ENCODE measurements at places on chromosomes 1 and 21. TPM values are rescaled to one million over a fixed set of nuclear protein-coding genes. Genes with fewer than 3 reads are reported as not detected.
A peak's percentile ranks its signal among the peaks of the same experiment; 100 is the strongest.

GRCh38 chr1:85296980-85297379, 20.5 kb upstream of the BCL10 start:
- DNase-seq = no peak
- peaks cover 31% of the 10 kb centered on the region for H3K4me1 ChIP-seq
- no peaks in the 10 kb centered on the region for H3K27me3 ChIP-seq
- H3K4me3 ChIP-seq = no peak overlapping the region

- H3K27me3 ChIP-seq = no peaks in the 10 kb centered on the region
- no peaks in the 10 kb centered on the region for H3K4me1 ChIP-seq
- DNase-seq = no peak
- H3K27ac ChIP-seq = no peak overlapping the region
- H3K36me3 ChIP-seq = no peaks in the 10 kb centered on the region
- H3K4me3 ChIP-seq = no peak overlapping the region
Measured at GRCh38 chr1:232353001-232353400, 276.9 kb downstream of the SIPA1L2 start.

GRCh38 chr1:27577504-27578188, 26.3 kb downstream of the AHDC1 start:
- no peak overlapping the region for H3K4me3 ChIP-seq
- H3K36me3 ChIP-seq = no peaks in the 10 kb centered on the region
- peaks cover 55% of the 10 kb centered on the region for H3K4me1 ChIP-seq
- H3K27me3 ChIP-seq = no peaks in the 10 kb centered on the region

DNA sequence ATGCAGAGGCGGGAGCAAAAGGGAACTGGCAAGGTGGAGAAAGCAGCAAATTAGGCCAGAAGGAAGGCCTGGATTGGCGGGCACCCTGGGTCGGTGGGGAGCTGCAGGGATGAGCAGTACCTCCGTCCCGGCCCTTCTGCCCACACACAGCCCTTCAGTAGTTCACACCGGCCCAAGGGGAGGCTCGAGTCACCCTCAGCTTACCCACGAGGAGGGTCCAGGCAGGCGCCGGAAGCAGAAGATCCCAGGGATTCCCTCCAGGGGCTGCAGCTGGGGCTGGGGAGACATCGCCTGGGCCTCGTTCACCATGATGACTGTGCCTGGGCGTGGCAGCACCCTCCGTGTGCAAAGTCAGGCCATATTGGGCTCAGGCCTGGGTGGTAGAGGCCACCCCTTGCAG, 190.0 kb downstream of the PRDM16 start:
- H3K27me3 ChIP-seq = peaks cover 19% of the 10 kb centered on the region
- no peak overlapping the region for H3K4me3 ChIP-seq
- no peaks in the 10 kb centered on the region for H3K36me3 ChIP-seq
- peaks cover 39% of the 10 kb centered on the region for H3K4me1 ChIP-seq

The WNT3A gene
- not detected for total RNA-seq

DNA sequence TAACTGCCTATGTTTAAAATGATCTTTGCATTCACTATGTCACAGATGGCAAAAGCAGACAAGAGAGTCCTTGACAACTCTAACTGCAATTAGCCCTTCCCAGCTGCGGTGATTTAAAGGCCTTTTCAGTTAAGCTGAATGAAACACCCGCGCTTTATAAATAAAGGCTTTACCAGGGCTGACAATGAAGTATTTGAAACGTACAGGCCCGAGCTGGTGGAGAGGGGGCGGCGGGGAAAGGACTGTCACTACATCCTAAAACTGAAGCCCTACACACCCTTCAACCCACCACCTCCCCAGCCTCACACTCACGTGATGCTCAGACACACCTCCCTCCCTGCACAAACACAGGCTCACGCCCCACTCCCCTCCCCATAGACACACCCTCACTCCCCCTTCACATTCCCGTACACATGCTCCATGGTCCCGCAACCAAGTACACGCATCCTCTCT, 45.5 kb downstream of the GRIK3 start:
- H3K36me3 ChIP-seq = no peaks in the 10 kb centered on the region
- DNase-seq = no peak
- peaks cover 10% of the 10 kb centered on the region for H3K4me1 ChIP-seq
- no peak overlapping the region for H3K4me3 ChIP-seq
- H3K27me3 ChIP-seq = no peaks in the 10 kb centered on the region
- H3K27ac ChIP-seq = no peak overlapping the region

The KCNH1 gene
- 6.8 TPM for total RNA-seq

DNA sequence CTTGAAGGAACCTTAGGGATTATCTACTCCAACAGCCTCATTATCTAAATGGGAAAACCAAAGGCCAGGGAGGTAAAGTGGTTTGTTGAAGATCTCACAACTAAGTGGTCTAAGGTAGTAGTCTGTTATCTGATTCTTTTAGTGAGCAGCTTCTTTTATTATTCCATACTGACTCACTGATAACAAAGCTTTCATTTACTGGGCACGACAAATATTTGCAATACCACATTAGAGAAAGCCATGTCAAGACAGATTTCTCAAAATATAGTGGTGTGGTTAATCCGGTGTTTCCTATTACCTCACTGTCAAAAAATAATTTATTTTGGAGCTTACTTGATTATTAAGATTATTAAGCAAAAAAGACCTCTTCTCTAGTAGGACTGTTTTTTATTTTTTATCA, 369.1 kb downstream of the S1PR1 start:
- no peak for DNase-seq
- no peaks in the 10 kb centered on the region for H3K27me3 ChIP-seq
- H3K36me3 ChIP-seq = no peaks in the 10 kb centered on the region
- H3K4me1 ChIP-seq = no peaks in the 10 kb centered on the region

GRCh38 chr21:45470773-45471524, 66.0 kb downstream of the COL18A1 start:
- H3K27me3 ChIP-seq = peaks cover 28% of the 10 kb centered on the region
- peak overlapping the region; percentile 75 for H3K27ac ChIP-seq
- H3K4me3 ChIP-seq = no peak overlapping the region
- peaks cover 24% of the 10 kb centered on the region for H3K36me3 ChIP-seq
- peaks cover 15% of the 10 kb centered on the region for H3K4me1 ChIP-seq

The USP24 gene
- 15.9 TPM for total RNA-seq

DNA sequence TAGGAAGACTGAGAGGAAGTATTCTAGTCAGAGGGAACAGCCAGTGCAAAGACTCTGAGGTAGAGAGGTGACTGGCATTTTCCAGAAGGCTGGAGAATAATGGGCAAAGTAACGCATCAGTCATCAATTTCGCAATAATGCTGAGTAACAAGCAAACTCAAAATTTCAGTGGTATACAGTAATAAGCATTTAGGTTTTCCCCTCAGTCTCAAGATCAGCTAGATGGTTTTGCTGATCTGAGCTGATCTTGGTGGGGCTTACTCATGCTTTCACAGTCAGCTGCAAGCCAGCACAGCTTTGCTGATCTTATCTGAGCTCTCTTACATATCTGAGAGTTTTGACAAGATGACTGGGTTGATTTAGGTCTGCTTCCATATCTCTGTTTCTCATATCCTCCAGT, 108.7 kb downstream of the TSEN15 start:
- H3K36me3 ChIP-seq = no peaks in the 10 kb centered on the region
- no peak for DNase-seq
- H3K4me1 ChIP-seq = no peaks in the 10 kb centered on the region
- H3K27me3 ChIP-seq = no peaks in the 10 kb centered on the region
- peak overlapping the region; percentile 58 for H3K27ac ChIP-seq

DNA sequence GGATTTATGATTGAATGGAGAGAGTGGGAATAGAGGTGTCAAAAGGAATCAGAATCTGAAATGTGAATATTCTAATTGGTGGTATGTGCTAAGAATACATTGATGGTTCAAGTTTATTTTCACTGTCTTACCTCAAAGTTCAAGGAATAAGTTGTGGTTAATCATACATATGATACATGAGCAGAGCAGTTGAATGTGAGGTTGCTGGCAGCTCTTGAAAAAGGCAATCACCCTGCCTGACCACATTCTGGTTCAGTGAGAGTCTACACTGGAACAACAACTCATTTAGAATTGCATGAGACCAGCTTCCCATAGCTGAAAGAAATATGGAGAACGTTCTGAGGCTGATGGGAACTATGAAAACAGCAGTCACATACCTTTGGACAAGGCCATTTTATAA, 68.3 kb upstream of the ARHGAP29 start:
- no peak overlapping the region for H3K4me3 ChIP-seq
- H3K27me3 ChIP-seq = no peaks in the 10 kb centered on the region
- H3K36me3 ChIP-seq = no peaks in the 10 kb centered on the region
- no peak for DNase-seq
- no peak overlapping the region for H3K27ac ChIP-seq

The MAP10 gene
- 1.4 TPM for total RNA-seq

The COL16A1 gene
- 84.1 TPM for total RNA-seq

The YRDC gene
- total RNA-seq = 1.3 TPM

The AGO3 gene
- total RNA-seq = 16.1 TPM

- peak overlapping the region; percentile 73 for H3K27ac ChIP-seq
- H3K4me1 ChIP-seq = peaks cover 78% of the 10 kb centered on the region
- H3K4me3 ChIP-seq = no peak overlapping the region
- H3K36me3 ChIP-seq = no peaks in the 10 kb centered on the region
- no peak for DNase-seq
Measured at GRCh38 chr1:91753878-91754277, 132.1 kb downstream of the TGFBR3 start.

- DNase-seq = no peak
- H3K4me1 ChIP-seq = peaks cover 9% of the 10 kb centered on the region
- H3K27ac ChIP-seq = no peak overlapping the region
- H3K4me3 ChIP-seq = no peak overlapping the region
- H3K36me3 ChIP-seq = no peaks in the 10 kb centered on the region
Measured at GRCh38 chr1:5917591-5918274, 74.5 kb downstream of the NPHP4 start.

DNA sequence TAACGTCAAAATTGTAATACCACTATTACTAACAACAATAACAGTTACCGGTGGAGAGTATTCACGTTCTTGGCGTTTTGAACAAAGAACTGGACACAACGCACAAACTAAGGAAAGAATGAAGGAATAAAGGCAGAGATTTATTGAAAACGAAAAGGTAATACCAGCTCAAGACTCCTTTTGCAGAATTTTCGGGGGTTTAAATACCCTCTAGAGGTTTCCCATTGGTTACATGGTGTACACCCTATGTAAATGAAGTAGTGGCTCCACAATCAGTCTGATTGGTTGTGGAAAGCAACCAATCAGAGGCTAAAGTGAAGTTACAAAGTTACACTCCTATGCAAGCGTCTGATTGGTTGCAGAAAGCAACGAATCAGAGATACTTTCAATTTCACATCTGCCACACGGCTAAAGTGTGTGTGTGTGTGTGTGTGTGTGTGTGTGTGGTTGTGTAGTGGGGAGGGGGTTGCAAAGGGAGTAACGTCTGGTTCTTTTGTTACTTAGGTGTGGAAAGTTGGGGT, 1.1 kb upstream of the GTF2B start:
- no peaks in the 10 kb centered on the region for H3K36me3 ChIP-seq
- peaks cover 16% of the 10 kb centered on the region for H3K4me1 ChIP-seq
- DNase-seq = peak; percentile 65
- no peaks in the 10 kb centered on the region for H3K27me3 ChIP-seq

The LRRC38 gene
- not detected for total RNA-seq

DNA sequence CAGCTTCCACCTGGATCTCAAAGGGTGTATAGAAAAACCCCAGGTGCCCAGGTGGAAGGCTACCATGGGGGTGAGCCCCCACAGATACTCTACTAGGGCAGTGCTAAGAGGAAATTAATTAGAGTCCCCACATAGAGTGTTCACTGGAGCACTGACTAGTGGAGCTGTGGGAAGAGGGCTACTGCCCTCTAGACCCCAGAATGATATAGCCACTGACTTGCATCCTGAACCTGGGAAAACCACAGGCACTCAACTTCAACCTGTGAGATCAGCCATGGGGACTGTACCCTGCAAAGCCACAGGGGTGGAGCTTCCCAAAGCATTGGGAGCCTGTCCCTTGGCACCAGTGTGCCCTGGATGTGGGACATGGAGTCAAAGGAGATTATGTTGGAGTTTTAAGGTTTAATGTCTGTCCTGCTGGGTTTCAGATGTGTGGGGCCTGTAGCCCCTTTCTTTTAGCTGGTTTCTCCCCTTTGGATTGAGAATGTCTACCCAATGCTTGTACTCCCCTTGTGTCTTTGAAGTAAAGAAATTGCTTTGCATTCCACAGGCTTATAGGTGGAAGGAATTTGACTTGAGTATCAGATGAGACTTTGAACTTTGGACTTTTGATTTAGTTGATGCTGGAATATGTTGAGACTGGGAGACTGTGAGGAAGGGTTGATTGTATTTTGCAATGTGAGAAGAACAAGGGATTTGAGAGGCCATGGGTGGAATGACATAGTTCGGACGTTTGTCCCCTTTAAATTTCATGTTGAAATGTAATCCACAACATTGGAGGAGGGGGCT, 31.8 kb upstream of the CDC14A start:
- no peak overlapping the region for H3K27ac ChIP-seq
- no peaks in the 10 kb centered on the region for H3K36me3 ChIP-seq
- peak; percentile 7 for DNase-seq

The IGFN1 gene
- not detected for total RNA-seq

- H3K4me1 ChIP-seq = peaks cover 12% of the 10 kb centered on the region
- H3K27me3 ChIP-seq = peaks cover 63% of the 10 kb centered on the region
- H3K4me3 ChIP-seq = no peak overlapping the region
- no peak overlapping the region for H3K27ac ChIP-seq
Measured at GRCh38 chr1:29520571-29521437, 284.5 kb downstream of the PTPRU start.

DNA sequence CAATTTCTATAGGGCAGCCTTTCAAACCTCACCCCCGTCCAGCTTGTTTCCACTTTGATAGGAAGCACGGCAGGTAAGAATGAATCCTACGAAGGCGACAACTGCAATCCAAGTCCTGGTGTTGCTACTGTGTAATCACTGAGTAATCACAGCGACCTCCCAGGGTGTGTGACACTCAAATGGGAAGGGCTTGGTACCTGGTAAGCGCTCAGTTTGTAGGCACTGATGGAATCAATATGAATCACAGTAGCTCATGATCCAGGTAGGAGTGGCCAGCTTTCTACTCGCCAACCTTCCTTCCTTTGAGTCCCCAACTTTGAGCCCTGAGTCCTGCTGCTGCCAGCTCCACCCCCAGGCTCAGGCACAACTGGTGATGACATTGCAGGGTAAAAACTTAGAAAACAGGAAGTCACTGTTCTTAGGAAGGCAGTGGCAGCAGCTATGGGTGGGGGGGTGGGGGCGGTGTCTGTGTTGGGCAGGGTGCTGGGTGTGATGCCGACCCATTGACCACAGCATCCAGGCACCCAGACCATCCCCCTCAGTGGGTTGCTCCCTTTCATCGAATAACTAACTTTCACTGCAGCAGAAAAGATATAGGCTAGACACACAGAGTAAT, 70.7 kb downstream of the CD247 start:
- peak overlapping the region; percentile 71 for H3K27ac ChIP-seq
- peaks cover 7% of the 10 kb centered on the region for H3K4me1 ChIP-seq
- no peaks in the 10 kb centered on the region for H3K36me3 ChIP-seq
- H3K27me3 ChIP-seq = no peaks in the 10 kb centered on the region
- peak; percentile 87 for DNase-seq

GRCh38 chr1:77509898-77510297, 172.6 kb downstream of the ZZZ3 start:
- DNase-seq = no peak
- H3K36me3 ChIP-seq = no peaks in the 10 kb centered on the region
- no peak overlapping the region for H3K27ac ChIP-seq
